NCI-H146 (cell line): ENCODE measurements at places on chromosomes 16 and 17.

DNA sequence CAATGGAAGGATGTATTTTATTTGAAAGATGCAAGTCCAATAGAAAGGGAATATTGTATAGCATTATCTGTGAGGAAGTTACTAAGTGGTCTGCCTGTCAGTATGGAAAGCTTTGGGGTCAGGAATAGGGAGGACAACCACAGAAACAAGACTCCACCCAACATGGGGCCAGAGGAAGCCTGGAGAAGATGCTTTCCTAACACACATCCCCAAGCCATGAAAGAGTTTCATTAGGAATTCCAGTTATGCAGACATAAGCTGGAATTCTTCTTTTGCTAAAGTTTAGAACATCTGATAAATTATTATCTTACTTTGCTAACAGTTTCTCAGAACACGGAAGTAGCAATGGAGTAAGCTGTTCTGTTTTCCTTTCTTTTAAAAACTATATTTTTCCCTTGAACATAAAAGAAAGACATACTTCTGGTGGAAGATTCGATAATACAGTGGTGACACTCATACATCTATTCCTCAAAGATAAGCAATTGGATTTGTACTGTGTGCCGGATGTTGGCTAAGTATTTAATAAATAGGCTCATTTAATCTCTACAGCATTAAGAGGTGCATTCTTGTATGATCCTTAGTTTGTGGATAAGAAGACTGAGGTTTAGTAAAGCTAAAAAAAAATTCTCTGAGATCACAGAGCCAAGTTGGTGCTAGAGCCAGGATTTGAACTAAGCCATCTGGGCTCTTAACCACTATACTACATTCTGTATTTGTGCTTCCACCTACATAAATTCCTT, 51.0 kb upstream of the GAS7 start:
- no peak for DNase-seq

DNA sequence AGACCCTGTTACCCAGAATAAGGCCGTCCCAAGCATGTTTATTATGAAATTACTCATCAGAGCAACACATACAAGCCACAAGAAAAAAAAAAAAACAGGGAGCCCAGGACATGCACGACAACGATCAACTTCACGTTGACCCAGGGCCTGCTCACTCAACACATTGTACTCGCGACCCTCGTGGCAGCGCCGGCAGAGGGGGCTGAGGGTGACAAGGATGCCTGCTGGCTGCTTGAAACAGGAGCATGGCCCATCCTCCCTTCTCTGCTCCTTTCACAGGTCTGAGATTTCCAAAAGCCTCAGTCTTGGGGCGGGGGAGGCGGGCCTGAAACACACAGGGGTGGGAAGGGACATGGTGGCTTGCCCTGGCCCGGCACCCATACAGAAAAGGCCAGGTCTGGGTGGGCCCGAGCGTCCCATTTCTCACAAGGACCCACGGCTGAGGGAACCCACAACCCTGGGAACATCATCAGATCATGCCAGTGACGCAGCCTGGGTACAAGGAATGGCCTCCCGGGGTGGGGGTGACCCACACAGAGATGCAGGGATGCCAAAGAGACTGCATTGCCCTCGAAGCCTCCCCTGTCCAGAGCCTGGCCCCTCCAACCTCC, 21.1 kb upstream of the C16orf95 start:
- no peak for DNase-seq

GRCh38 chr17:15966183-15966878, 21.4 kb downstream of the ADORA2B start:
- peak; percentile 80 for DNase-seq

- no peak for DNase-seq
Observed at GRCh38 chr16:88763502-88764053, 21.4 kb downstream of the PIEZO1 start.

GRCh38 chr17:17913695-17914332, 58.4 kb downstream of the TOM1L2 start:
- DNase-seq: peak; percentile 97

DNA sequence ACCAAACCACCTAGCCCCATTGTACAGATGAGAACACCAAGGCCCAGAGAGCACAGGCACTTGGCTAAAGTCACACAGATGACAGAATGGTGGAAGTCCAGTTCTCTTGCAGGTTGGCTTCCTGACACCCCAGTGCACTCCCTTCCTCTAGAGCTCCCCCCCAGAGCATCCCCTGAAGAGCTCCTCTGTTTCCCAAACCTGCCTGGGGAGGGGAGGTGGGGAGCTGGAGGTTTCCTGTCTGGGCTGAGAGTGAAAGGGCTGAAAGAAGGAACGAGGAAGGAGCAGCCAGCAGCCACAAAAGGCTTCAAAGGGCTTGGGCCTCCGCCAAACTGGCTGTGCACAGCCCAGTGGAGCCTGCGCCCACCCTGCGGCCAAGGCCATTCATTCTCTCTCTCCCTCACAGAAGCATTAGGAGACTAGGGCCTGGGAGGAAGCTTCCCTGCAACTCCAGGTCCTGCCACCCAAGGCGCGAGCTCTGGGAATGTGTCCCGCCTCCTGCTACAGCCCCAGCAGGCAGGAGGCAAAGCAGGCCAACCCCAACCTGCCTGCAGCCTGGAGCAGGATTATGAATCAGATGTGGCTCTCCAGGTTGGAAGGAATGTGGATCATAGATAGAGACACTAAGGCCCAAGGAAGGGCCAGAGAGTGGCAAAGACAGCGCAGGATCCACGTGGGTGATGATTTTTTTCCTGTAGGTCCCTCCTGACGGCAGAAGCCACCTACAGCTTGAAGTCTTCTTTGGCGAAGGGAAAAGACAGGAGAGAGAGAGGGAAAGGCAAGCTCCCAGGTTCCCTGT, 913 bp downstream of the SLC13A5 start:
- DNase-seq: no peak

DNA sequence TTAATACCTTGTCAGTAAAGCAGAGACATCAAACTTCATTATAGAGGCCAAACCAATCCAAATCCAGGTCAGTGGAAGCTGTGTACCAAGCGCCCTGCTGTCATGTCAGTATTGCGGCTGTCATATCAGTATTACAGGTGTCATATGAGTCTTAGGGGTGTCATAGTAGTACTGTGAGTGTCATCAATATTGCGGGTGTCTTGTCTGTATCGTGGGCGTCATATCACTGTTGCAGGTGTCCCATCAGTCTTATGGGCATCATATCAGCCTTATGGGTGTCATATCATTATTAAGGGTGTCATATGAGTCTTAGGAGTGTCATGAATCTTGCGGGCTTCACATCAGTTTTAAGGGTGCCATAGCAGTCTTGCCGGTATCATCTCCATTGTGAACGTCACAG, 6.0 kb upstream of the PRDM7 start:
- DNase-seq: no peak

- DNase-seq: no peak
Observed at GRCh38 chr16:61820398-61820797, 215.8 kb downstream of the CDH8 start.

DNA sequence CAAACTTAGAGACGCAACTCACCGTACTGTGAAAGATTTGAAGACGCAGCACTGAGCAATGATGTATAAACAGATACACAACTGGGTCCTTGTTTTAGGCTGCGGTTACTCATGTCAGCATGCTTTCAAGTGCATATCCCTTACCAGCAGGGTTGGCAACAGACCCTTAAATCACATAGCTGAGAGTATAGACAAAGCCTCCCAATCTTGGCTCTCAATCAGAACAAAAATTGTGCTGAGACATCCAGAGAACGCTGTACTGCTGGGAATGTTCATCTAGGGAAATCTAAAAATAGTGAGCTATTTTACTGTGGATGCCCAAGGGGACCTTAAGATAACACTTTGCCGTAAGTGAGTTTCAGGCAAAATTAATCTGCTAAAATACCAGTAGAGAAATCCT, 84.4 kb upstream of the NUDT7 start:
- DNase-seq: no peak

- DNase-seq: no peak
Observed at GRCh38 chr17:29412780-29413565, 22.8 kb downstream of the TAOK1 start.

- DNase-seq: no peak
Observed at GRCh38 chr17:81052199-81052997, 17.4 kb downstream of the BAIAP2 start.

- no peak for DNase-seq
Observed at GRCh38 chr16:67897231-67897630, 4.2 kb downstream of the PSKH1 start.

GRCh38 chr16:12589676-12590075, 214.0 kb downstream of the CPPED1 start:
- DNase-seq: no peak

DNA sequence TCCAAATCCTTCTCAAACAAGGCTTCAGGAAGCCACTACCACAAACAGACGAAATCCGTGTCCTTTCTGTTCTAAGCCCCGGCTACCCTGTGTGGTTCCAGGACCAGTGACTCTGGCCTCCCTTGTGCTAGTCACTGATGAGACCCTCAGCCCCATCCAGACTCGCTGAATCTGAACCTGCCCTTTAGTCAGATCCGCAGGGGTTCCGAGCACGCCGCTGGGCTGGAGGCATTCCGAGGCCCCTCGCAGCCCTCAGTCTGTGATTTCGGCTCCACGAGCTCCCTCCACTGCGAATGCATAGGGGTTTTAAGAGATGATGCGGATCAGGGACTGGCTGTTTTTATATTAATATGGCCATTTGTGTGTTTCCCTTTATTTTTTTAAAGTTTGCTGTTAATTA, 292.7 kb downstream of the IRF8 start:
- no peak for DNase-seq

DNA sequence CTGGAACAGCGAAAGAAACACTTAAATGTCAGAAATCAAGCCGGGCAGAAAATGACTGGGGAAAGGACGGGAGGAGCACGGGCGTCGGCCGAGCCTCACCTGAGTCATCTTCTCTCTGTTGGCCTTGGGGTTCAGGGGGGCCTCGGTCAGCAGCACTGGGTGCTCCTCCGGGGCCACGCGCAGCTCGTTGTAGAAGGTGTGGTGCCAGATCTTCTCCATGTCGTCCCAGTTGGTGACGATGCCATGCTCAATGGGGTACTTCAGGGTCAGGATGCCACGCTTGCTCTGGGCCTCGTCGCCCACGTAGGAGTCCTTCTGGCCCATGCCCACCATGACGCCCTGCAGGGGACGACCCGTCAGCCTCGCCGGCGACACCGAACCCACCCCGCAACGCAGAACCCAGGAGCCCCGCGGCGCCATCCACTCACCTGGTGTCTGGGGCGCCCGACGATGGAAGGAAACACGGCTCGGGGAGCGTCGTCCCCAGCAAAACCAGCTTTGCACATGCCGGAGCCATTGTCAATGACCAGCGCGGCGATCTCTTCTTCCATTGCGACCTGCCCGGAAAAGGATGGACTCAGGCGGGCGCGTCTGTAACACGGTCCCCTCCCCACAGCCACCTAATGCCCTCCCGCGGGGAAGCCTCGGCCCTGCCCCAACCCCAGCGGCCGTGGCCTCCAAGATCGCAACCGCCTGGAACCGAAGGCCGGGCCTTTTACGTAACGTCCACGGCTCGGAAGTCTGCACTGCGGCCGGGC, 616 bp downstream of the ACTG1 start:
- DNase-seq: no peak

DNA sequence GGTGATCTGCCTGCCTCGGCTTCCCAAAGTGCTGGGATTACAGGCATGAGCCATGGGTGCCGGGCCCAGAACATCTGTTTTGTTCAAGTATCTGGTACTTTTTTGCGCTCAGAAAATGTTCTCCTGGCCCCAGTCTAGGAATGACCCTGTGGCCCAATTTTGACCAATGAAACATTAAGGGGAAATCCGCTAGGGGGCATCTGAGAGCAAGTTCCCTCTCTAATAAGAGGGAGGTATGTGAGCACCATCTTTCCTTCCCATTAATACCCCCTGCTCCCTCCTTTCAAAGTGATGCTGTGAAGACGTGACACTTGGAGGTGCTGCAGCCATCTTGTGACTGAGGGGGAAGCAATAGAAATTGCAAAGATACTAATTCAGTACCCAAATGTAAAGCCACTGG, 16.5 kb upstream of the CLEC3A start:
- peak; percentile 20 for DNase-seq

DNA sequence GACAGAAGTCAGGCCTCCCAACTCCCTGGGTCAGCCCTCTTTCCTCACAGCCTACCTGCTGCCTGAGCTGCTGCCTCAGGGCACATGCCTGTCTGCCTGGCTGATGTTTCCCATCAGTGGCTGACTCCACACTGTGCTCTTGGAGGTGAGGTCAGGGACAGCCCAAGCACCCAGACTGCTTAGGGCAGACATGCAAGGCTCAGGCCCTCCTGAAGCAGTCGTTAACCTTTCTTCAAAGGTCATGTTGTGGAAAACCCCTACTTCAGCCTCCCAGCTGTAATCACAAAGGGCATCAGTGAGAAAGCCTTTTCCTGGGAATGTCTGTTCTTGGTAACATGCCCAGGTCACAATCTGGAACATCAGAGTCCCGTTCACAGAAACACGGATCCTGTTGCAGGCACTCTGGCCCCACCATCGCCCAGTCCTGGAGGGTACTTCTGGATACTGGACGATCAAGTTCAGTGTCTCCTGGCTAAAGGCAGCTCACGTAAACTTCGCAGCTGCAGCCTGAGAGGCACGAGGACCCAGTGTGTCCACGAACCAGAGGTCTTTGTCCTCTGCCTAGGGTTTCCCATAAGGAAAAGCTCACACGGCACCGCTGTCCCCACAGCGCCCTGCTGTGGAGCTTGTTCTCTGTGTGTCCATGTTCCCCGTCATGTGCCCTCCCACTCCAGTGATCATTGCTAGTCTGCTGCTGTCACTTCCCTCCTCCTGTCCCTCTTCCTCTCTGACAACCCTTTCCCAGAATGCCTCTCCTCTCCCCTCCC, 54.9 kb downstream of the GNAO1 start:
- DNase-seq: no peak

- peak; percentile 6 for DNase-seq
Observed at GRCh38 chr17:78798695-78799559, 16.9 kb upstream of the CYTH1 start.
